ENCODE measurements at places on chromosomes 13 and 19.

DNA sequence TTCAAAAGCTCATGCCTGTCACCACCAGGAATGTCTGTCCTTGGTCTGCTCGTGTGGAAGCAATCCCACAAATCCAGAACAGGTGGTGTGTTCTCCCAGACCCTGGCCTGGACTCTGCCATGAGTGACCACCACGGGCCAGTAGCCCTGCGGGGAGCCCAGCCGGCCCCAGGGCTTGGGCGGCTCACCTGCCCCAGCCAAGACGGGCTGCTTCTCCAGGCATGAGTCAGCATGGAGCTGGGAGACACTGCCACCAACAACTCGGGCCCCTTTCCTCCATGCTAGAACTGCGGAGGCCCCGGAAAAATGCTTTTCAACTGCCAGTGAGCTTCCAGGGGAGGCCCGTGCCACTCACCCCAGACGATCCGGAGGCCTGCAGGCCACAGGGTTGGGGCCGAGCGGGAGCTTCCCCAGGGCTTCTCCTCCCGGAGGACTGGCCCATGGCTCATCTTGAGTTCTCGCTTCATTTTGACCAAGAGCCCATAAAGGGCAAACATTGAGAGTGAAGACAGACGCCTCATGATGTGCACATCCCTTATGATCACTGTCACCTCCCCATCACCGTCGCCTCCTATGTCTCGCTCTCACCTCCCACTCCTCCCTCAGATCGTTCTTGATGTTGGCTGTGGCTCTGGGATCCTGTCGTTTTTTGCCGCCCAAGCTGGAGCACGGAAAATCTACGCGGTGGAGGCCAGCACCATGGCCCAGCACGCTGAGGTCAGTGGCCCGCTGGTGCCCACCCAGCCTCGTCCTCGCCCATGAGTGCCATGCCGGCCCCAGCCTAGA, 16.7 kb downstream of the YIPF2 start:
- DNase-seq, result no peak

- no peak for DNase-seq
Observed at GRCh38 chr19:58551577-58552471, 3.1 kb downstream of the CHMP2A start.

DNA sequence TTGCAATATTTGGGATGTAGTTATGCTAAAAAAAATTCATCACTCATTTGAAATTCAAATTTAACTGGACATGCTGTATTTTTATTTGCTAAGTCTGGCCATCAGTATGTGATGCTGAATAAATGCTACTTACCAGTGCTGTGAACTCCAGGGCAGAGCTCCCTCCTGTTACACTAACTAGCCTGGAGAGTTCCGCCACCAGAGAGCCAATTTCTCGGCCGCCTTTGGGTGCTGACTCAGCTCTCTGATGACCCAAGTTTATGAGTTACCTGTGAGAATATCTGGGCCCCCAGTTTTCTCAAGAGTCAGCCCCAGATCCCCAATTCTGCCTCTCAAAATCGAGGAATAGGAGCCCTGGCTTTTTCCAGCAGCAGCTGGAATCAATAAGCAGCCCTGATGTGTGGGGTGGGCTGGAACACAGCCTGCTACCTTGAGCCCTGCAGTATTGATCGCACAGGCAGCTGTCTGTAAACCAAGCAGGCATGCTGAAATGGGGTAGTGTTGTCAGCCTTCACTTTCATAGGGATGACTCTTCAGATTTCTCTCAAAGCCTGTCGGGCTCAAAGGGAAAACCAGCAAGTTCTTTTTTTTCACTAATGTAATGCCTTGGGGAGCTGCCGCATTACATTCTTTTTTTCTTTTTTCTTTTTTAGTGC, 113.7 kb downstream of the DNAJC15 start:
- no peak for DNase-seq

DNA sequence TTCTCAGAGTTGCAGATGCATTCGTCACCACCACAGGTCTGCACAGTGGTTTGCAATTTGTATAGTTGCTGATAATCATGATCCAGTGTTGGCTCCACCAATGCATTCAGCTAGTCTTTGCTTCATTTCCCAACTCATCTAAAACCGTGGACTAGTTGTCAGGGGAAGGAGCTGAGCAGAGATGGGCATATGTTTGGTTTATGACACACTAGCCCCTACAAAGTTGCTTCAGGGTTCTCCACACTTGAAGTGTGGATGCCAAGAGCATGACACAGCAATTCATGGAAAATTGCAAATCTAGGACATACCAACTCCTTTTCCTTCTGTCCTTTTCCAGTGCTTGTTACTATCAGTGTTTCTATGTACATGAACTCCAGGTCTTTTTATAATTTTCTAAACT, 168.0 kb downstream of the TNFSF13B start:
- DNase-seq, result no peak

- DNase-seq, result no peak
Observed at GRCh38 chr19:7328647-7329046, 20.1 kb upstream of the ARHGEF18 start.

GRCh38 chr19:14830702-14831101, 4.3 kb downstream of the OR7A5 start:
- no peak for DNase-seq
